ENCODE measurements at places on chromosomes 5 and 9. TPM values are rescaled to one million over a fixed set of nuclear protein-coding genes. Genes with fewer than 3 reads are reported as not detected.

Gene KLF4
- total RNA-seq = 264 TPM

Gene IFNA10
- not detected for total RNA-seq

DNA sequence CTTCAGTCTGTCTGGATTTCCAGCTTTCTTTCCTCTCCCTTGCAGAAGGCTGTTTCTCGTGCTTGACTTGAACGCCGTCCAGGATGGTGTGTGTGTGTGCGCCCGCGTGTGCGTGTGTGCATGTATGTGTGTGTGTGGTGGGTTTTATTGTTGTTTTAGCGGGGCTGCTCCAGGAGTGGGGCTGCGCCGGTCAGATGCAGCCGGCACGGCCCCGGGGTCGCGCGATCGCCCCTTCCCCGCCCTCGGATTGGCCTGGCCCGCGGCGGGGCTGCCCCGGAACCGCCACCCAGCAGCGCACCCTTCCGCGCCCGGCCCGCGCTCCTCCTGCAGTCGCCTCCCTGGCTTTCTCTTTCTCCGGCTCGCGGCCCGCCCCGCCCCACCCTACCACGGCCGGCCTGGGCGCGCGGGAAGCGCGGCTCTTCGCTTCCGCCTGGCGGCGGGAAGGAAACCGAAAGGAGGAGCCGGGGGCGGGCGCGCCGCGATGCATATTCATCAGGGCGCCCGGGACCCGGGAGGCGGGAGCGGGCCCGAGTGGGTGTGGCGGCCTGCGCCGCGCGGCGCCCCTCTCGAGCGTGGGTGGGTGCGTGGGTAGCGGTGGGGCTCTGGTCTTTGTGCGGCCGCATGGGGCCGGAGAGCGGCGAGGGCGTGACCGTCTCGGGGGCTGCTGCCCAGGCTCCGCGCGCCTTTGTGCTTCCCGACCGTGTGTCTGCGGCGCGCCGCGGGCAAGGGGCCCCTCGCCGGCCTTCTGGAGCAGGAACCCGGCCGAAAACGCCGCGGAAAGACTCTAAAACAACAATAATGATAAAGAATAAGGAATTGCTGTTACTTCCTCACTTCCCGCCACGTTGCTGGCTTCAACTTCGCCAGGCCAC, 8.5 kb upstream of the NFIB start:
- DNase-seq = peak; percentile 61

GRCh38 chr9:37679649-37680402, 29.1 kb downstream of the FRMPD1 start:
- DNase-seq = no peak

DNA sequence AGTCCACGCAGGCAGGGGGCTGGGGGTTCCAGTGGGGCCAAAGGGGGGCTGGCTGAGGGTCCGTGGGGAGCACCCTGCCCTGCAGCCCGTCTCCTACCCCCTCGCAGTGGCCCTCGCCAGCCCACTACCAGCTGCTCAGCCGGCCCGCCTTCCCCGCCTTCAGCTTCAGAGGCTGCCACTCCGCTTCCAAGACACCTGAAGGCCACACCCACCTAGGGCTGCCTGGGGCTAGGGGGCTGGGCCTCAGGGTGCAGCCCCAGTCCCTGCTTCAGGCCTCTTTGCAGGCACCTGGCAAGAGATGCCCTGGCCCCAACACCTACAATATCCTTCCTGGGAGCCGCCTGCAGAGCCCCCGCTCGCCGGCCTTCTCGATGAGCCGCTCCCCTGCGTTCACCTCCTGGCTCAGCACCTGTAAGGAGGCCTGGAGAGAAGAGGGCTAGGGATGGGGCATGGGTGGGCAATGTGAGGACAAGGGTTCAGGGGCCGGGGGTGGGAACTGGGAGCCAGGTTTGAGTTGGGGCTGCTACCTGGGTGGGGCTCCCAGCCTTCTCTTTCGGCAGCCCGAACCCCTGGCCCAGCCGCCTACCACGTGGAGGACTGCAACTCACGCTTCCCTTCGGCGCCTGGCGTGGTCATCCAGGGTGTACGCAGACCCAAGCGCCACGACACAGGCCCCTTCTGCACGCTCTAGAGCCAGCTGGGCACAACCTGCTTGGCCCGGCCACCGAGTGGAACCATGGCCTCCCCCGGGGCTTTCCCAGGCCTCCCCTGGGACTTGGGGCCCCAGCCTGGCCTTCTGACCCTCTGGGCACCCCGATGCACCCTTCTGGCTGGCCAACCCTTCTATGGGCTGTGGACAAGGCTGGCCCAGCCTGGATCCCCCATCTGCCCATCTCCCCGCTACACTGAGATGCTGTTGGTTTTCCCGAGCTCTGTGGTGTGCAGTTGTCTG, 1.7 kb downstream of the STPG3 start:
- no peak for DNase-seq

GRCh38 chr5:119355685-119356611, at the start of gene TNFAIP8:
TSS of gene TNFAIP8 (plus strand) at chr5:119356019. CDS start at chr5:119356091, 72 bp downstream.
- no peak for DNase-seq

DNA sequence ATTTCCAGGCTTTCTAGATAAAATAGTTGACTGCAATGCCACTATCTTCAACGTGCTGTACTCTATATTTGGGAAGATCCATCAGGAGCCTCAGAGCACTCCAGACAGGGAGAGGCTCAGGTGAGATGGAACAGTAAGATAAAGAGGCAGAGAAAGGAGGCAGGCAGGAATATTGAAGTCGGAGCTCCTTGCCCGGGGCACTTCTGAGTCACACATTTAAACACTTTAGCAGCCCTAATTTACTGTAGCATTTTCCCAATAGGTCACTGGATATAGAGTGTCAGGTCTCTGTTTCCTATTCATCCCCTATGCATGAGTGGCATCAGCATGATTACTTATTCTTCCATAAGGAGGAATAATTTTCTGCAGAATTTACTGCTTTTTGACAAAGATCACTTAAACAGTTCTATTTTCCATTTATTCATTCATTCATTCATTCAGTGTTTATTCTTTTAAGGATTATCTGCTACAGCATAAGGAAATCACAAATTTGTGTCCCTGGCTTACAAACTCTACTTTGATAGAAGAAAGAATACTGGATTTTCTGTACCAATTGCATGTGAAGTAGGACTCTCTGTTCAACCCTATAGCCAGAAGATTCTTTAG, 170.7 kb downstream of the MAPKAP1 start:
- DNase-seq = no peak

- DNase-seq = no peak
These were observed 515.9 kb upstream of the CYLC2 start for GRCh38 chr9:102479191-102479590.

GRCh38 chr9:135577256-135577655, 15.7 kb downstream of the PAEP start:
- DNase-seq = no peak

DNA sequence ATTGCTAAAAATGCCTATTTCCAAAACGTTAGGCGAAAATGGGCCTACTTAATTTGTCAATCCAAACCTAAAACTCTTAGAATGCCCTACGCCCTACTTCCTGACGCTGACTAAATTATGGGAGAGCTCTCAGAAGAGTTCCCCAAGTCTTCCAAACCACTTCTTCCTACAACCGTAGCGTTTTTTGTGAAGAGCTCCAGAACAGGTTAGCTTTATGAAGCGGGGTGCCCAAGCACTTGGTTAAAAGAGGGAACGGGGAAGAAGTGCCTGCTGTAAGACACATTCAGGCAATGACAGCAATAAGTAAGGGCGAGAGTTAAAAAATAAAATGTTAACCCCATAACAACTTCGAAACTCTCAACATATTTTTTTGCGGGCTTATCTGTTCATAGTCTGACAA, 2.8 kb downstream of the ELAVL2 start:
- DNase-seq = no peak

GRCh38 chr5:16486711-16487111, 21.1 kb upstream of the ZNF622 start:
- no peak for DNase-seq

DNA sequence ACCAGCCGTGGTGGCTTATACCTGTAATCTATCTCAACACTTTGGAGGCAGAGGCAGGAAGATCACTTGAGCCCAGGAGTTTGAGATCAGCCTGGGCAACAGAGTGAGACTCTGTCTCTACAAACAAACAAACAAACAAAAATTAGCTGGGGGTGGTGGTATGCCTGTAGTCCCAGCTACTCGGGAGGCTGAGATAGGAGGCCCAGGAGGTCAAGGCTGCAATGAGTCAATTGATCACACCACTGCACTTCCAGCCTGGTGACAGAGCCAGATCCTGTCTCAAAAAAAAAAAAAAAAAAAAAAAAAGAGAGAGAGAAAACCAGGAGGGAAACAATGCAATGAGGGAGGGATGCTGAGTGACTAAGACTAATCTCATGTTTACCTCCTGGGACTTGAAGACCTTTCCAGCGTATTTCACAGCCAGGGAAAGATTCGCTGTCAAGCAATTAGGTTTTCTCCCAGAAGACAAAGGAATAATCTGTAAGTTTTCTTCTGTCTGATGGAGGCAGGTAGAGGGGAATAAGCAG, 51.1 kb upstream of the MIER3 start:
- DNase-seq = no peak

GRCh38 chr9:129253803-129254381, 75.8 kb upstream of the IER5L start:
- DNase-seq = no peak

- no peak for DNase-seq
These were observed 15.1 kb downstream of the BBLN start for GRCh38 chr9:128175102-128175563.

DNA sequence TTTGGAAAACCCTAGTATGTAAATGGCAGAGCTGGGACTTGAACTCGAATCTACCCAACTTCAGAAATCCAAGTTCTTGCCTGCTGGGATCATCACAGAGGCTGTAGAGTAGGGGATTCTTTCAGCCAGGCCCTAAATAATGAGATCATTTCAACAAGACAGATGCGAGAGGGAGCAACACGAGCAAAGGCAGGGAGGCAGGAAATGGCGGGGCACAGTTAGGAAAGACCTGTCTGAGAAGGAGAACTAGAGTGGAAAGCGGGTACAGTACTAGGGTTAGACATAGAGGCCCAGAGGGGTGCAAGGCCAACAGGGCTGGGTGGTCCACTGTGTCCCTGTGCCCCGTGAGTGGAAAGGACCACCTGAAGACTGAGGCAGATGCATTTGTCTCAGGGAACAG, 46.1 kb downstream of the MVB12B start:
- DNase-seq = no peak
